Left ventricle myocardium superior (tissue), 1 donor: ENCODE measurements at places on chromosomes 12 and 14.
A peak's percentile ranks its signal among the peaks of the same experiment; 100 is the strongest.

DNA sequence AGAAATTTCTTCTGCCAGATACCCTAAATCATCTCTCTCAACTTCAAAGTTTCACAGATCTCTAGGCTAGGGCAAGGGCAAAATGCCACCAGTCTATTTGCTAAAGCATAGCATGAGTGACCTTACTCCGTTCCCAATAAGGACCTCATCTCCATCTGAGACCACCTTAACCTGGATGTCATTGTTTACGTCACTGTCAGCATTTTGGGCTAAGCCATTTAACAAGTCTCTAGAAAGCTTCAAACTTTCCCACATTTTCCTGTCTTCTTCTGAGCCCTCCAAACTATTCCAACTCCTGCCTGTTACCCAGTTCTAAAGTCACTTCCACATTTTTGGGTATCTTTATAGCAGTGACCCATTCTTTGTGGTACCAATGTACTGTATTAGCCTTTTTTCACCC lies 259.2 kb upstream of the KITLG start:
- no peak for DNase-seq

DNA sequence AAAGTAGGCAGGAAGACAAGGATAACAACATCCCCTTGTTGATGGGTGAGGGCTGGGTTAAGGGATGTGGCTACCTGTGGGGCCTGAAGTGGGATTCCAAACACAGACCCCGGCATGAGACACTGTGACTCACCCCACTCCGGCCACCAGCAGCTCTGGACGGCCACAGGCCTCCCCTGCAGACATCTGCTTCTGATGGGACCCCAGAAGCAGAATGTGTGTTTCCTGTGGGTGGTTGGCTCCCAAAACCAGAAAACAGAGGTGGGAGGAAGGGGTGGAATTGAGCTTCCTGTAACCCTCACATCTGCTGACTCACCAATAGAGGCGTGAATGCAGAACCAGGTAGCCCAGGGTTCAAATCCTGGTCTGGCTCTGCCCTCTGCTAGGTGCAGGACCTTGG lies 216.6 kb upstream of the PWP1 start:
- no peak for DNase-seq

DNA sequence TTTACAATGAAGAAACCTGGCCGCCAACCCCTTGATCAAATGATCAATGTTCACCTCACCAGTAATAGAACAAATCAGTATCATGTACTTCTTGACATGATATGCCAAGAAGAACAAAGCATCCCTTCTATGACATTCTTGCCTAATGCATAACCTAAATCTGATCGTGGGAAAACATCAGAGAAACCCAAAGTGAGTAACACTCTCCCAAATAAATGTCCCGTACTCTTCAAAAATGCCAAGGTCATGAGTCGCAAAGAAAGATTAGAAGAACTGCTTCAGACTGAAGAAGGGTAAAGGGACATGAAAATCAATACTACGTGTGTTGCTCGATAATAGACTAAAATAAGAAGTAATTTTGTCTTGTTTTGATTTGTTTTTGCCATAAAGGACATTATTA lies 11.4 kb upstream of the SLC25A3 start:
- no peak for DNase-seq

DNA sequence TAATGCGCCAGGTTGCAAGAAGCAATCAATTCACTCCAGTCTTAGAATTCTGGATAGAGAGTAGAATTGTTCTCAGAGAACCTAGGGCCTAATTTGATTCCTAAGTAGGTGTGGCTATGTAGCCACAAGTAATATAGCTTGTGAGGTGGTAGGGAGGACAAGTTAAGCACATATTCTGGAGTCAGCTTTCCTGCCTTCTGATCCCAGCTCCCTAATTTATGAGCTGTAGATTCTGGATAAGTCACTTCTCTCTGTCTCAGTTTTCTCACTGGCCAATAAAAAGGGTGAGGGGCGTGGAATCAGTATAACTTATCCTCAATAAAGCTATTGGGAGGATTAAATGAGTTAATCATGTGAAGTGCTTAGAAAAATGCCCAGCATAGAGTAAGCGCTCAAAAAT lies 3.0 kb upstream of the SNW1 start:
- no peak for DNase-seq

DNA sequence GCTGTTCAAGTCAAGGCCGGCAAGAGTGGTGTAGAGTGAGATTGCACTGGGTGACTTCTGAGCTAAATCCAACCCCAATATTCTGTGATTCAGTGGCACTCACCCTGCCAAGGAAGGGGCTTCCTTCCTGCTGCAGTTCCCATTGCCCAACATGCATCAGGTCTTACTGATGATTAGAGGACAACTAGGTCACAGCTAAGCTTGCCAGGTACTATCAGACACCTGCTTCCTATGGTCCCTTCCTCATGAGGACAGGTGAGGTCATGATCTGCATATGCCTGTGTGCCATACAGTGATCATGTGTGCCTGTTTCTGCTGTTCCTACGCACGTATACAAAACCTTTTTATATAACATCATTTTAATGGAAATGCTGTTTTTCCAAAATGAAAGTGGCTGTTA lies 1.7 kb upstream of the CTDSP2 start:
- DNase-seq, result no peak

GRCh38 chr14:34094384-34094783 lies 143.5 kb upstream of the EGLN3 start:
- DNase-seq, result no peak

DNA sequence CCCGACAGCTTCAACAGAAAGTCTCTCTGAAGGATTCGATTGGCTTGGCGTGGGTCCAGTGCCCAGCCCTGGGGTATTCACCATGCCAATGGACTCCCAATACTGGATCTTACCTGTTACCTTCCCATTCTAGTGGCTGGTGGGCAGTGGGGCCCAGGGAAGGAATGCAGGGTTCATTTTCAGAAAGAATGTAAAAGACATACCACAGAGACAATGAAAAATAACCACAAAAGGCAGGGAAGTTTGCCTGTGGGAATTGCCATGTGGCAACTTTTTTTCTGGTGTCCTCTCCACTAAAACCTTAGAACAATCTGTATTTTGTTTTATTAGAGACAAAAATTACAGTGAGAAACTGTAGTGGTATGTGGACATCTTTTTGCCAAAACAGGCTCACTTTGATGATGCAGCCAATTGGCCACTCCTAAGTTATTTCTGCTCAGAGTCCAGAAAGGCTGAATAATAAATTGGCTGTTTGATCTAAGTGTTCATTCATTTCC lies 55.2 kb downstream of the PTGER2 start:
- peak; percentile 33 for DNase-seq

DNA sequence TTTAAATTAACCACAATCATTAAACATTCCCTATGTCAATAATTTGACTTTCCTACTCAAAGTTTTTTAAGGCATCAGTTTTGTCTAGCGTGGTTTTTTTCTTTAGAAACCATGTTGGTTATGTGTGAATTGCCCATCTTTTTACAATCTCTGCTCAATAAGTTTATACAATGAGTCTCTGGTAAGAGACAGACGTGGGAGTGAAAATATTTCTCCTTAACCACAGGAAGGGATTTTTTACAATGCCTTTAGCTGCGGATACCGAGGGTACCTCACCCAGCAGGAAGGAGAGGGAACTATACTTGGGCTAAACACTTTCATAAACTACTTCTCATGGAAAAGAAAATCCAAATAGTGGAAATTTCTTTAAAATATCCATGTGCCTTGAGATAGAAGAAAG lies 191.4 kb upstream of the BCL2L14 start:
- DNase-seq, result no peak

- DNase-seq, result no peak
Observed at GRCh38 chr12:33708935-33709334, 269.3 kb upstream of the SYT10 start.

DNA sequence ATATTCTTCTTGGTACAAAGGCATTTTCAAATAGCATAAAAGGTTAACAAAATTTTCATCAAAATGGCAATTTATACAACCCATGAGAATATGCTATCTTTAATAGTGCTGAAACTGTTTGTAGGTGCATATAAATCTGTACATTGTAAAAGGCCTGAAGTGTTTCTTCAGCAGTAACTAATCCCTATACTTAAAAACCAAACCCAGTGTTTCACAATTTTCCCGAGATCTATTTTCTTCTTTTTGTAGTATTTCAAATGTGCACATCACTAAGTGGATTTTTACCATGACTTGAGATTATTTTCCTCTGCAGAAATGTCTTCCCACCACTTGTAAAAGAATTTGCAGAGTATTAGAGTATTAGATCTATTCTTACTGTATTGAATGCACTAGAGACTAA lies 76.5 kb downstream of the FERMT2 start:
- DNase-seq, result no peak

DNA sequence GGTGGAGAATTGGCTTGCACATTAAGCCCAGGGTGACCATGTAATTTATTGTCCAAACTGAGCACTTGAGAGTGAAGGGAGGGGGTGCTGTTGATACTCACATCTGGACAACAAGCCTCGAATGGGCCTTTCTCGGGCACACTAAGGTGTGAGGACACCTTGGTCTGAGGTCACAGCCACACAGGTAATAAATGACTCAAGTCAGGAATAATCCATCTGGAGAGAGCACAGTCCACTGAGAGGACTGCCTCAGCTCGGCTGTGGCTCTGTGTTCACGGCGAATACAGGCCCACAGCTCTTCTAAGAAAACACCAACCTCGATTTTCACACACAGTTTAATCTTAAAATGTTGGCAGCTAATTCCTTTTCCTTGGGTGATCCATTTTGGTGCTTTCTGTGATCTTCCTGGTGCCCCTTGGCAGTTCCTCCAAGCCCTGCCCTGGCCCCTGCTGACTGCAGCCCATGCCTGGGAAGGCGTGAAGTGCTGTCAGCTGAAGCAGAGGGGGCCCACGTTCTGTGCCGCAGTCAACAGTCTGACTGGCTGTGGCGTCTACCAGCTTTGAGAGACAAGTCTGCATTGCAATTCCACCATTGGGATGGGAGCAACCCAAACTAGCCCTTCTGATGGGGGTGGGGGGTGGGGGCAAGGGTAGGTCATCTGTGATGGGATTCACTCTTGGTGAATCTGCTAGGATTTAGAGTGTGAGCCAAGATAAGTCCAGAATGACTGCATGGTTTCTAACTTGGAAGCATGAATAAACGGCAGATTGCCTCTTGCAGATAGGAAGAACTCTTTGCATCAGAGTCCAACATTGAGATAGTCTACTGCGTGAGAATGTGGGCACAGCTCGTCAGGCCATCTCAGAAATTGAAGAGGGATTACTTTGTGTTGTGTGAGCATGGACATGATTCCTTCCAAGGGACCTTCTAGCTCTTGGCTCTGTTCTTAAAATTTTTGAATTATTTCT lies 42.8 kb downstream of the ZNF664 start:
- no peak for DNase-seq

DNA sequence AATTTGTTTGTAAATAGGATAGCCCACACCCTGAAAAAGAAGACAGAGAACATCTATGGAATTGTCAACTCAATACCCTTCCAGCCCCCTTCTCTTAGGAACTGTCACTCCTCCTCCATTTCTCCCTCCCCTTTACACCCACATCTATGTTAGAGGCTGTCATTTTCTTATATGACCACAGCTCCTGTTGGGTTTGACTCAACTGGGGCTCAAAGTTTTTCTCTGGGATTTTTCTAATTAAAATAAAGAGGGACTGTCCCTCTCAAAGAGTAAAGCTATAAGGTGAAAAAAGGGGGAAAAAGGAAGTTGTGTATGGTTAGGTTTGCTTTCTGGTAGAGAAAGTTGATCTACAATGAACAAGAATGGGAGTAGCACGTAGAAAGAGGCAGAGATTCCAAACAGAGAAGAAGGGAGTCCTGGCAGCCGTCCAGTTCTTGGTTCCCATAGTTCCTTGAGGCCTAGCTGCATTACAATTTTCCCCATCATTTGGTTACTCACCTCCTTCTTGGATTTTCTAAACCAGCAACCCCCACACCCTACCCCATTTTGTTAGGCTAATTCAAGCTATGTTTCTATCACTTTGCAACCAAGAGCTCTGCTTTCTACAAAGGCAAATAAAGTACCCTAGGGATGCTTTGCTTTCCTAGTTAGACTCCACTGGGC lies 44.3 kb upstream of the STK38L start:
- DNase-seq, result peak; percentile 37

- no peak for DNase-seq
Observed at GRCh38 chr12:53500142-53500775, 824 bp upstream of the TARBP2 start.

GRCh38 chr12:69514111-69514510 lies 43.9 kb downstream of the FRS2 start:
- DNase-seq, result no peak

- DNase-seq, result no peak
Observed at GRCh38 chr14:67221248-67221981, 19.8 kb upstream of the PALS1 start.

DNA sequence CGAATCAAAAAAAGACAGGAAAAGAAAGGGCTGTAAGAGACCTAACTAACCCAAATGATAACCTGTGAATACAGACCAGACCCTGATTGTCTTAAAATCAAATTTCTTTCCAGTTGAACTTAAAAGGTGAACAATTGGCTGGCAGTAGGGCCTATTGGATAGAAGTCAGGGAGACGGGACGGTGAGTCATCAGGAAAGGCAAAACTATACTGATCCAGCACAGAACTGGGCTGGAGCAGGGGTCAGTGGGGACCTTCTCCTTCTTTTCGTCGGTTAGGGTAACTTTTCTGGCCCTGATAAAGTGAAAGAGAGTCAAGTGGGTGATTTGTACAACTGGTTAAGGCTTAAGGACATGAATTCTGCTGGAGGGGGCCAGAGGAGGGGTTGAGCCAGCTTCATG lies 84.9 kb upstream of the OTX2 start:
- no peak for DNase-seq

GRCh38 chr12:55982319-55982936 lies 8.6 kb downstream of the RAB5B start:
- no peak for DNase-seq

- DNase-seq, result peak; percentile 37
Observed at GRCh38 chr14:106845286-106846087, 1319.1 kb downstream of the TMEM121 start.

DNA sequence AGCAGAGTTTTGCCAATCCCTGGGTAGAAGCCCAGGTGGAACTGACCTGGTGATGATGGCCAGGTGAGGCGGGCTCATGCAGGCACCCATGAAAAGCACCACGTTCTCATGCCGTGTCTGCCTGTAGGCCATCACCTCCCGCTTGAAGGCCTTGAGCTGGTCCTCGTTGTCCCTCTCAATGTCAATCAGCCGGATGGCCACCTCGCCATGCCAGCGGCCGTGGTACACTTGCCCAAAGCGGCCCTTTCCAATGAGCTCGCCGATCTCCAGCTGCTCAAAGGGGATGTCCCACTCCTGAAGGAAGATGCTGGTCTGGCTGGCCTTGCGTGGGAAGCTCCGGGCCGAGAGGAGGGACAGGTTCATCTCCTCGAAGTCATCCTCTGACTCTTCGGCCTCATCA lies 163.4 kb upstream of the NOS1 start:
- no peak for DNase-seq

DNA sequence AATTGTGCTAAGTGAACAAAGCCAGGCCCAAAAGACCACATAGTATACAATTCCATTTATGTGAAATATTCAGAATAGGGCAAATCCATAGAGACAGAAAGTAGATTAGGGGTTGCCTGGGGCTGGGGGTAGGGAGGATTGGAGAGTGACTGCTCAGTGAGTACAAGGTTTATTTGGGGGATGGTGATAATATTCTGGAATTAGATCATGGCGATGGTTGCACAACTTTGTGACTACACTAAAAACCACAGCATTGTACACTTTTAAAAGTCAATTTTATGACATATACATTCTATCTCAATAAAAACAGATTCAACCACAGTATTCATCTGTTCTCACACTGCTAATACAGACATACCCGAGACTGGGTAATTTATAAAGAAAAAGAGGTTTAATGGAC lies 68.7 kb upstream of the MAP1LC3B2 start:
- no peak for DNase-seq

- no peak for DNase-seq
Observed at GRCh38 chr12:117321572-117321971, 39.9 kb downstream of the NOS1 start.

GRCh38 chr12:31246470-31246850 lies 79.5 kb downstream of the SINHCAF start:
- no peak for DNase-seq

- no peak for DNase-seq
Observed at GRCh38 chr12:116672842-116673516, 64.9 kb downstream of the SPRING1 start.
